Fibroblast of the aortic adventitia (primary cell): ENCODE measurements at places on chromosomes 6 and 20. TPM values are rescaled to one million over a fixed set of nuclear protein-coding genes. Genes with fewer than 3 reads are reported as not detected.

The HSPA1L gene
- 1.4 and 2.4 TPM in 2 replicates for total RNA-seq

The CST7 gene
- total RNA-seq = not detected in 2 replicates

The HLA-DRA gene
- 0.45 TPM in 1 of 2 replicates, not detected in the other for total RNA-seq

The SAMD3 gene
- 9.1 and 33.9 TPM in 2 replicates for total RNA-seq

The DSP gene
- 4.2 and 4.3 TPM in 2 replicates for total RNA-seq

The NR2E1 gene
- not detected in 2 replicates for total RNA-seq

The DUSP22 gene
- total RNA-seq = 17.0 and 18.6 TPM in 2 replicates

The PNPLA1 gene
- total RNA-seq = 0.09 TPM in 1 of 2 replicates, not detected in the other

The PARD6B gene
- 1.4 and 1.5 TPM in 2 replicates for total RNA-seq

The LHFPL5 gene
- not detected in 2 replicates for total RNA-seq

The DUSP15 gene
- 9.9 TPM in 1 of 2 replicates, not detected in the other for total RNA-seq

The FAXC gene
- total RNA-seq = 0.08 and 0.54 TPM in 2 replicates

The APOBEC2 gene
- total RNA-seq = 0.16 TPM in 1 of 2 replicates, not detected in the other

The SEL1L2 gene
- total RNA-seq = not detected in 2 replicates

The LY6G6C gene
- total RNA-seq = not detected in 2 replicates

The POU5F1 gene
- total RNA-seq = not detected in 2 replicates

The ID4 gene
- 11.4 and 18.0 TPM in 2 replicates for total RNA-seq

The SLC17A4 gene
- not detected in 2 replicates for total RNA-seq

The RNF182 gene
- 0.74 and 2.9 TPM in 2 replicates for total RNA-seq

The TMEM170B gene
- 1.4 and 2.5 TPM in 2 replicates for total RNA-seq

The RAET1L gene
- not detected in 2 replicates for total RNA-seq

The NOTCH4 gene
- 1.1 and 2.2 TPM in 2 replicates for total RNA-seq

The IL20RA gene
- 0.18 and 0.90 TPM in 2 replicates for total RNA-seq

The F13A1 gene
- not detected in 2 replicates for total RNA-seq

The GNAS-AS1 gene
- 0.25 and 0.81 TPM in 2 replicates for total RNA-seq

The SLC44A4 gene
- 0.27 TPM in 1 of 2 replicates, not detected in the other for total RNA-seq

The GCNT2 gene
- 2.5 TPM in 1 of 2 replicates, not detected in the other for total RNA-seq

The COL11A2 gene
- total RNA-seq = 0.09 and 0.74 TPM in 2 replicates

The IMPG1 gene
- total RNA-seq = not detected in 2 replicates

The DNMT3B gene
- total RNA-seq = 1.1 and 3.3 TPM in 2 replicates

The OR2B6 gene
- total RNA-seq = not detected in 2 replicates

The C20orf141 gene
- not detected in 2 replicates for total RNA-seq

The CPNE5 gene
- 0.16 and 0.18 TPM in 2 replicates for total RNA-seq

The ZNF831 gene
- total RNA-seq = 0.98 TPM in 1 of 2 replicates, not detected in the other

The FAM162B gene
- total RNA-seq = 1.6 TPM in 1 of 2 replicates, not detected in the other

The OSBPL2 gene
- 21.1 and 31.6 TPM in 2 replicates for total RNA-seq

The MUC22 gene
- not detected in 2 replicates for total RNA-seq

The RAB5IF gene
- total RNA-seq = 30.3 and 59.1 TPM in 2 replicates

The ZNF334 gene
- total RNA-seq = 0.63 and 14.0 TPM in 2 replicates

The ARMH2 gene
- total RNA-seq = not detected in 2 replicates

The CLPSL2 gene
- total RNA-seq = not detected in 2 replicates

The ZNF311 gene
- 1.3 and 2.5 TPM in 2 replicates for total RNA-seq

The EYA4 gene
- total RNA-seq = 1.1 and 5.7 TPM in 2 replicates

The SLC22A16 gene
- total RNA-seq = 0.09 TPM in 1 of 2 replicates, not detected in the other

The PLCG1 gene
- total RNA-seq = 38.0 and 56.4 TPM in 2 replicates

The ACSS1 gene
- 0.99 and 2.5 TPM in 2 replicates for total RNA-seq

The BEND6 gene
- 15.3 and 34.8 TPM in 2 replicates for total RNA-seq

The SLC4A11 gene
- total RNA-seq = 0.49 and 0.63 TPM in 2 replicates

The TFB1M gene
- total RNA-seq = 20.0 and 22.6 TPM in 2 replicates

The IL17F gene
- not detected in 2 replicates for total RNA-seq

The PTPRK gene
- total RNA-seq = 27.1 and 70.2 TPM in 2 replicates

The TGM2 gene
- total RNA-seq = 6.0 and 117 TPM in 2 replicates

The OPRM1 gene
- total RNA-seq = not detected in 2 replicates
